CD4-positive, CD25-positive, alpha-beta regulatory T cell (primary cell): ENCODE measurements at places on chromosomes 11 and 22.
A peak's percentile ranks its signal among the peaks of the same experiment; 100 is the strongest.

GRCh38 chr11:19768815-19769214, 56.2 kb downstream of the NAV2 start:
- no peak for DNase-seq

GRCh38 chr11:15685306-15685705, 570.6 kb downstream of the INSC start:
- DNase-seq = no peak

DNA sequence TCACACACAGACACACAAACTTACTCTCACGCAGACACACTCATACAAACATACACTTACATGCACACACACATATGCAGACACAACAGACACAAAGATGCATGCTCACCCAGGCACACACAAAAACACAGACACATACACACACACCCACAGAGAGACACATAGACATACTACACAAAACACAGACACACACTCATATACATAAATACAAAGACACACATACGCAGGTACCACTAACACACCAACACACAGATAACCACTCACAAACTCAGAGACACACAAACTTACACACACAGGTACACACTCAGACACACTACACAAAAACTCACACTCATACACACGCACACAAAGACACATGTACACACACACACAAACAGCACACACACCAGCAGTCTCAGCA, 22.4 kb downstream of the VWCE start:
- DNase-seq = no peak

DNA sequence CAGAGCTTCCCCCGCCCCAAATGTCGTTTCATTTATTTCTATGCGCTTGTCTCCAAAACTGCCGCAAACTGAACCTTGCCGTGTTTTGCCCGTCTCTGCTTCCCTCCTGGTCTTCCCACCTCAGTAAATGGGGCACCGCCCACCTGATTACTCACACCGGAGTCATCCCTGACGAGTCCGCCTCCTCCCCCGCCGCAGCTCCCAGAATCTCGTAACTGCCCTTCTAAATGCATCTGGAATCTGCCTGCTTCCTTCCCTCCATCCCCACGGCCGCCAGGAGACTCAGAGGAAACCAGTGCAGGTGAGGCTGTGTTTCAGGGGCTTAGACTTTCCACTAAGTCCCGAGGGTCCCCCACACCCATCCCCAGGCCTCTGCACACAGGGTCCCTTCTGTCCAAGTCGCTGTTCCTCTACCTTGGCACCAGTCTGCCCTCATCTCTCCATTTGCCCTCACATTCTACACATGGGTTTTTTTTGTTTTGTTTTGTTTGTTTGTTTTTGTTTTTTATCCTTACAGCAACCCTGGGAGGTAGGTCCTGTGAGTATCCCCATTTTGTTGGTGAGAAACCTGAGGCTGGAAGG, 62.6 kb upstream of the PHF21B start:
- DNase-seq = no peak

- no peak for DNase-seq
Observed at GRCh38 chr11:63574856-63575602, 11.8 kb upstream of the PLAAT2 start.

DNA sequence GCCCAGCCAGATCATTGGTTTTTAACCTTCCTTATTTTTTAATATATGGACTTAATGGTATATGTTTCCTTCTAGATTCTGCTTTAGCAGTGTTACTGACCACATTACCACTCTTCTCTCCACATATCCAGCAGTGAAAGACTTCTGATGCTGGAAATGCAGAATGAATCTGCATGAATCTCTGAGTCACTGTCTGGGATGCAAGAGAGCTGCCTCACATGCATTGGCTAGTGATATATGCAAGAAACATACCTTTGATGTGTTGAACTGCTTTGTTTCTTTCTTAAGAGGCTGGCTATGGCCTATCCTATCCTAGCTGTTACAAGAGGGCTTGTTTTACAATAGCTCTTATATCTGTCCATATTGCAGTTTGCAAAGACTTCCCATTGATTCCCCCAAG, 16.6 kb upstream of the AMPD3 start:
- no peak for DNase-seq

- DNase-seq = peak; percentile 51
Observed at GRCh38 chr22:25735650-25736049, 6.3 kb upstream of the MYO18B start.

DNA sequence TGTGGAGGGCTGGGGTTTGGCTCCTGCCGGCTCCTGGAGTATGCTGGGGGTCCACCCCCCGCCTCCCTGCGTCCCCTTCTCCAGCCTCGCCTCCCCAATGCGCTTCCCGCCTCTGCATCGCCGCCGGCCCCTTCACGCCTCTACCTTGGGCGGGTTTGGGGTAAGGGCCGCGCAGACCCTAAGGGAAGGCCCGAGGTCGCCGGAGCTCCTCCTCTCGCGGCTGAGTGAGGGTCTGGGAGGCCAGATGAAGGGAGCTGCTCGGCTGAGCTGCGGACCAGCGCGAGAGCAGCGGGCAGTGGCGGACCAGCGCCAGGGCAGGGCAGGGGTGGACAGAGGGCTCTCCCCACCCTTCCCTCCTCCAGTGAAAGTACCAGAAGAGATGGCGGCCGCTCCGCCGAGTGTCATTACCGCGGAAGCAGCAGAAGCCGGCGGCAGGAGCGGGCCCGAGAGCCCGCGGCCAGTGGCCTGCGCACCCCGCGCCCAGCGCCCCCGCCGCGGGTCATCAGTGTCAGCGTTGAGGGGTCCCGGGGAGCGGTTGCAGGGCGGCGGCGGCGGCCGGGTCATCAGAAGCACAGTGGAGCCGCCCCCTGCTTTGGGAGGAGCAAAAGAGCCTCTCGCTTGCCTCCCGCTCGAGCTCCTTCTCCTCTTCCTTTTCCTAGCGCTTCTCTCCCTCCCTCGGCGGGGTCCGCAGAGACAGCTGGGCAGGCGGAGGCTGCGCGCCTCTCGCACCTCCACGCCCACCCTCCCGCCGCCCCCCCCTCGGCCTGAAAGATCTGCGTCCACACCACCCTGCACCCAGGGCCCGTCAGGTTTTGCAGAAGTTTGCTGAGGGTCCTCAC, 255.6 kb upstream of the CADM1 start:
- DNase-seq = no peak

DNA sequence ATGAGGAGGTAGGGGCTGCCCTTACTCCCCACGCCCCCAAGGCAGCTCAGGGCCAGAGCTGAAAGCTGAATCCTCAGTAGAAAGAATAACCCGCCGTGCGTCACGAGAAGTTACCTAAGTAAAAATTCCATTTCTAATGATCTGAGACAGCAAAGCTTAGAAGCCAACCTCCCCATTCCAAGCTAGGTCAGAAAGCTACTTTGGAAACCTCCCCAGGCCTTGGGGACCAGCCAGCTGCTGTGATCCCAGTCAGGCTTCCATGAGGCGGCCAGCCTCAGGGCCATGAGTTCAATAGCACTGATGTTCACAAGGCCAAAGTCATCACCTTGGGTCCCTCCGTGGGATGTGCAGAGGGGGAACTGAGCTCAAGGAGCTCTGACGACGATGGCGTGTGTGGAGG, 6.9 kb downstream of the SHISAL1 start:
- DNase-seq = no peak

DNA sequence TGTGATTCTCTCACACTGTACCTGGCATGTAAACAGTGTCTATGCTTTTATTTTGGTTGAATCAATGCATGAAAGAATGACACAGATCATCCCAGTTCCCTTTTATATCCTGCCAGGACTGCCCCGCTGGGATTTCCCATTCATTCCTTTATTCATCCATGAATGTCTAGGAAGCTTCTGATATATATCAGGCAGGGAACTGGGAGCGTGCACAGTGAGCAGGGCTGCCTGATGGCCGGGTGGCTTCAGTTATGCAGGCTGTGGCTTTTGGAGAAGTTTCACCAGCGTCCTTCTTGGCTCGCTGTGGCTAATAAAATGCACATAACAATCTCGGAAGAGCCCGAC, 789.0 kb downstream of the TBC1D22A start:
- DNase-seq = no peak

- DNase-seq = no peak
Observed at GRCh38 chr11:113564527-113565130, 89.4 kb upstream of the DRD2 start.

- no peak for DNase-seq
Observed at GRCh38 chr22:24950272-24950902, 2.1 kb upstream of the KIAA1671 start.

GRCh38 chr11:45647786-45648185, 17.6 kb downstream of the CHST1 start:
- DNase-seq = no peak
